ENCODE measurements at places on chromosomes 5 and 9.
A peak's percentile ranks its signal among the peaks of the same experiment; 100 is the strongest.

DNA sequence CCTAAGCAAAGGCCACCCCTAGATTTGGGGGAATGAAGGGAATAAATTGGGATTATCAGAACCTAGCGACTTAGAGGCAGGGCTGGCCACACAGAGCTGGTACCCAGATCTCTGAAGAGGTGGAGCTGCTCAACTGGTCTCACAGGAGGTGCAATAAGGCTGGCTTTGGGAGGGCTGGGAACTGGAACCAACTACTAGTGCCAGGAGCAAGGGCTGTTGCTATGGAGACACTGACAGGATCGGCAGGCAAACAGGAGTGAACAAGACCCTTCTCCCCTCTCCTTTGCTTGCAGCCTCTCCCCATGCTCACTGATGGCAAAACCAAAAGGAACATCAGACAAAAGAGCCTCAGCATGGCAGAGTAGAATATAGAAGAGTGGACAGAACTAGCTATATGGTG is 17.0 kb upstream of the WHRN start:
- peak; percentile 25 for DNase-seq

DNA sequence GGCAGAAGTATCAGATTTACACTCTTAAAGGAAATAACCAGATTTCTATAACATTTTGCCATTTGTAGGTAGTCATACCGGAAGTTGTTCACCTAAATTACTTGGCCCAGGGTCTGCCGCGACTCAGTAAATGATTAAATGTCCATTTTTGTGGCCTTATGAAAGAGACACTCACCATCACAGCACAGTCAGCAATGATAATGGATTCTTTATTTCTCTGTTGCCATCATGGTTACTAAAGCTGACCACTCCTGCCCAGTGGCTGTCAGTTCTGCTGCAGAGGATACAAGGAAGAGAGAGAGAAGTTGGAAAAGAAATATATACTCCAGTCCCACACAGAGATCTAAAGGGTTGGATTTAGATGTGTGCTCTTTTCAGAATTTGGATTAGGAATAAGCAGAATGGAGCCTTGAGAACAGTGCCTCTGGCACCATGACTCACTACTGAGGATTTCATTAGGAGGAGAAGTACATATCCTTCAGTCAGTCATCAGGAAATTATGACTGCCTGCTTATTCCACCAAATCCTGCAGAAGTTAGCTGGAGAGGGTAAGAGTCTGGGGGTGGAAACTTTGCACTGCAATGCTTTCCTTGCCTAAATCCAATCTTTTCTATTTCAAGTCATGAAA is 72.8 kb upstream of the EFNA5 start:
- no peak for DNase-seq

DNA sequence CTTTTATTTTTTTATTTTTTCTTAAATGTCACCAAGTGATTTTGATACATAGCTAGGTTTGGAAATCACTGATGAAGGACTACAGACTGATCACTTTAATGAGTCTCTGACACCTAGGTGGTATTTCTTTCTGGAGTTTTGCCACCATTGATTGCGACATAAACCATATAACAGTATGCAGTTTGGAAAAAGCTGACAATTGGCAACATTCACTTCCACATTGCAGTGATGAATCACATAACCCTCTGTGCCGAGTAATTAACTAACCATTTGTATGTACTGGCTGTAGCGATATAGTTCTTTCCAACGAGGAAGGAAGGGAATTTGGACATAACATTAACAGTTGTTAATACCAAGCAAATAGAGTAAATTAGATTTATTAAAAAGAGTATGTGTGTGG is 222.9 kb upstream of the EFNA5 start:
- no peak for DNase-seq

- DNase-seq = peak; percentile 38
Observed at GRCh38 chr9:20640331-20641187, 18.3 kb upstream of the MLLT3 start.

DNA sequence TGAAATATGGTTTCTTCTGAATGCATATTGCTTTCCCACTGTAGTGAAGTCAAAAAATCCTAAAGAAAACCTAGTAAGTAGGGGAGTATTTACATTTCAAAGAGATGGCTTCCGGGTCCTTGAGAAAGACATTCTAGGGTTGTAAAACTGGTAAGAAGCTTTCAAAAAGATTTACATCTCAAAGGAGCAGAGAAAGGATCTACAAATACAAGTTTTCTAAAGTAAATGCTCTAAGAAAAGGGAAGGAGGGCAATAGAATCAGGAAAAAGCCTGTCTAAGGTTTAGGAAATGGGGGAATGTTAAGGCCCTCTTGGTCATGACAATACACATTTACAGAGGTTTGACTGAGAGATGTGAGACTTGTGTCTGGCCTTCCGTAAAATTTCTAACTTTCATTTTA is 16.7 kb upstream of the TRPC7 start:
- no peak for DNase-seq
